Forelimb muscle (tissue), 1 donor: ENCODE measurements at places on chromosomes 11 and 22. TPM values are rescaled to one million over a fixed set of nuclear protein-coding genes. Genes with fewer than 3 reads are reported as not detected.

DNA sequence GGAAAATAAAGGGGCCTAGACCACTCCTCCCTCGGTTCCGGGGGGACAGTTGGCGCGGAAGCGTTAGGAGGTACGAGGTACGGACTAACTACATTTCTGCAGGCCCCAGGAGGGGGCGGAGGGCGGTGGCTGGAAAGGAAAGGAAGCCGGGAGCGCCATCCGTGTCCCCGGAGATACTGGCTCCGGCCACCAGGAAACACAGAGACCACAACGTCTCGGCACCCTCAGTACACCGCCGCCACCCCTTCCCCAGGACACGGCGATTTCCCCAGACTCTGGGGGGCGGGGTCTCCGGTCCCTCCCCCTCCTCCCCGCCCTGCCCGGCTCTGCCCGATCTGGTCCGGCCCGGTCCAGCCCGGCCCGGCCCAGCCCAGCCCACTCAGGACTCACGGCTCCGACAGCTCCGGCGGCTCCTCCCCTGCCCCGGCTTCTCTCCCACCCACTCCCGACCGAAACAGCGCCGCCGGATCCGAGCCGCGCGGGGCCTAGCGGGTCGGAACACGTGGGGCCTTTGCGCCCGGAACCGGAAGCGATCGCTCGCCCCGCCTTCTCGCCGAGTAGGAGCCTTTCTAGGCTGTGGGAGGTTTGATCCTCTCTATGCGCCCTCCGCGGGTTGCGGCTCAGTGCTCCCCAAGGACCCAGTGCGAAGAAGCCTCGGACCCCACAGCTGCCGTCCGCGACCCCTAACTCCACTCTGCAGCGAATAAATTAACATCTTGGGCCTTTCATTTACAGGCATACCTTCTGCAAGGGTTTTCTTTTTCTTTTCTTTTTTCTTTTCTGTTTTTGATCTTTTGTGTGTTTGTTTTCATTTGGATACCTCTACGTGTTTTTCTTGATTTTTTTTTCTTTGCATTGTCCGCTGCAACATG is at the start of gene ZNF202:
ZNF202 (minus strand) TSS at position 502 of the 872 bp plus-strand sequence. CDS start 10,772 bp downstream, outside the sequence.
- DNase-seq = peak; percentile 70

GRCh38 chr11:93614173-93614722 is 47.2 kb upstream of the CEP295 start:
- no peak for DNase-seq

GRCh38 chr11:45470151-45470793 is 184.1 kb upstream of the SYT13 start:
- no peak for DNase-seq

- DNase-seq = no peak
These were observed 35.7 kb downstream of the CD44 start for GRCh38 chr11:35174666-35175065.

DNA sequence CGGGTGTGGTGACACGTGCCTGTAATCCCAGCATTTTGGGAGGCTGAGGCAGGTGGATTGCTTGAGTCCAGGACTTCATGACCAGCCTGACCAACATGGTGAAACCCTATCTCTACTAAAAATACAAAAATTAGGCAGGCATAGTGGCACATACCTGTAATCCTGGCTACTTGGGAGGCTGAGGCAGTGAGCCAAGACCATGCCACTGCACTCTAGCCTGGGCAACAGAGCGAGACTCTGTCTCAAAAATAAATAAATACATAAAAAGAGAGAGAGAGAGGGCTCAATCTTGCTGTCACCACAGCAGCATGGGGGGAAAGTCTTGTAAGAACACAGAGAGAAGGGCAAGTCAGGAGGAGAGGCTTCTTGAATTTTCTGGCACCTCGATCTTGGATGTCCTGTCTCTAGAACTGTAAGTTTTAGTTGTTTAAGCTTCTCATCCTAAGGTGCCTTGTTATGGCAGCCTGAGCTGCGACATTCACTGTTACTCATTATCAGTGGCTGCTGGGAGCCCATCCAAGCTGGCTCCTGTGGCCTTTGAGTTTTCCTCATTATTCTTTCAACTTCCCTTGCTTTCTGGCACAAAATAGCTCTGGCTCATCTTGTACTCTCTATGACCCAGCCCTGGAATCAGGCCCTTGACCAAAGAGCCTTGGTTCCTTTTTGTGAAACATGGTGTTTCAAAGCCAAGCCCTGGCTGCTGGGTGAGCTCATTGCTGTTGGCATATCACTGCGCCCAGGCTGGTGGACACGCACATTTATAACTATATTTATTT is 8.0 kb upstream of the PSMC3 start:
- DNase-seq = no peak

DNA sequence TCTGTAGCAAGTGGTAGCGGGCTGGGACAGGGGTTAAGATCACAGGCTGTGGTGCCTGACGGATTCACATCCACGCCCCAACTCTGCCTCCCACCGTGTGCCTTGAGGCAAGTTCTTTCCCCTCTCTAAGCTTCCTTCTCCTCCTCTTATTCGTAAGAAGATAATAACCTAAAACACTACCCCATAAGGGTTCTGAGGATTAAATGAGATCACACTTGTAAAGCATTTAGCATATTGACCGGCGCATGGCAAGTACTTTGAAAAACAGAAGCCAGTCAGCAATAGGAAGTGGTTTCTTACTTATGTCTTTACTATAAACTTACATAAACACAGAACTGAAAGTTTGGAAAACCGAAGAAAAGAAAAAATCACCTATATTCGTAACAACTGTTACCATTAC is 15.5 kb upstream of the LMO2 start:
- no peak for DNase-seq

- no peak for DNase-seq
These were observed 48.3 kb downstream of the MYH9 start for GRCh38 chr22:36339171-36340065.

DNA sequence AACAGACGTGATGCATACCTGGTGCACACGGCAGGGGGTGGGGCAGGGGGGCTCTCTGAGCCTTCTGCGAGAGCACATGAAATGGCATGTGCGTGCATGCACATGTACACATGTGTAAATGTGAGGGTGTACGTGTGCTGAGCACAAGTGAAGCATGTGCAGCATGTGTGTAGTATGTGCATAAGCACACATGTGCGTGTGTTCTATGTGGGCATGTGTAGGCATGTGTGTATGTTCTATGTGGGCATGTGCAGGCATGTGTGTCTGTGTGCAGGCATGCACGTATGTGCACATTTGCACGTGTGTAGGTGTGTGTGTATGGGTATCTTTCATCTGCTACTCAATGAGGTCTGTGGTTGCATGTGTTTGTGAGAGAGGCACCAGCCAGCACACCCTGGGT is 371.2 kb downstream of the CTTN start:
- DNase-seq = no peak

GRCh38 chr11:32343325-32344008 is 91.9 kb downstream of the WT1 start:
- DNase-seq = no peak

DNA sequence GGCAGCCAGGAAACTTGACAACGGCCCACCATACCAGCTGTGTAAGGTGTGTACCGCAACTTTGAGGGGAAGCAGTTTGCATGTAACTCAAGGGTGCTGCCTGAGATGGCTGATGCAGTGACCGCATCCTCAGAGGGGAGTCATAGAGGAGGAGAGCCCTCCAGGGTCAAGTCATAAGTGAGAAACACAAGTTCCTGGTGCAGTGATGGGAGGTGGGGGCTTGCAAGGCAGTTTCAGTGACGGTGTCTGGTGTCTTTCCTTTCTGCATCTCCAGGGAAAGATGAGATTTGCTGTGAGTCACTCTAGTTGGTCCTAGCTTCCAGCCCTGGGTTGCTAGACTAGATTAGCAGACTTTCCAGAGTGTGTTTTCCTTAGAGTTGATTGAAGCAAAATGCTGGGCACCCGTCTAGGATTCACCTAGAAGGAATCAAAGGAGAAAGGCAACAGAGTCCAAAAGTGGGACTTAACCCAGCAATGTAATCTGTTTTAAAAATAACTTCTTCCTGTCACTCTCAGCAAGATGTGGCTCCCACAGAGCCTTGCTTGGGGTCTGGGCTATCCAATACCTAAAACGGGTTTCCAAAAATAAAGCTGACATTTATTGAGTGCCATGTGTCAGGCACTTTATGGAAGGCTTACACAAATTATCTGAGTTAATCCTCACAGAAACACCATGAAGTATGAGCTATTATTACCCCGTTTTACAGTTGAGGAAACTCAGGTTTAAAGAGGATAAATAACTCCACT is 265.4 kb upstream of the PLET1 start:
- DNase-seq = no peak

DNA sequence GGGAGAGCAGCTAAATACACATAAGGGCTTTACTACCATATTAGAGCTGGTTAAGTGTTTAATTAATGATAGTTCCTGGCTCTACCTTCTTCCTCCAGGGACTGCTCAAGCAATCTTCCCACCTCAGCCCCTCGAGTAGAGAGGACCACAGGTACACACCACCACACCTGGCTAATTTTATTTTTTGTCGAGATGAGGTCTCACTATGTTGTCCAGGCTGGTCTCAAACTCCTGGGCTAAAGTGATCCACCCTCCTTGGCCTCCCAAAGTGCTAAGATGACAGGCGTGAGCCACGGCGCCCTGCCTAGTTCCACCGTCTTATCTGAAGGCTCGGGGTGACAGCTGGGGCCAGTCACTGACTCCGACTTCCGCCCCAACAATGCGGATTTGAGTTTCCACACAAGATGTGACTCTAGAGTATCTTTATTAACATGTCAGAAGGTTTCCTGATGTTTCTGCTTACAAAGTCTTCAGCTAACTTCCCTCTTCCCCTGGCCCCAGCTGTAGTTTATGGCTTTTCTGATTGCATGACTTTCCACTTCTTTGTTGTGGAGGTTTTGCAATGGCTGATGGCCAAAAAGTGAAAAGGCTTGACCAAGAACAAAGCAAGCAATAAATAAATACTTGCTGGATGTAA is 16.8 kb downstream of the TPST2 start:
- no peak for DNase-seq

DNA sequence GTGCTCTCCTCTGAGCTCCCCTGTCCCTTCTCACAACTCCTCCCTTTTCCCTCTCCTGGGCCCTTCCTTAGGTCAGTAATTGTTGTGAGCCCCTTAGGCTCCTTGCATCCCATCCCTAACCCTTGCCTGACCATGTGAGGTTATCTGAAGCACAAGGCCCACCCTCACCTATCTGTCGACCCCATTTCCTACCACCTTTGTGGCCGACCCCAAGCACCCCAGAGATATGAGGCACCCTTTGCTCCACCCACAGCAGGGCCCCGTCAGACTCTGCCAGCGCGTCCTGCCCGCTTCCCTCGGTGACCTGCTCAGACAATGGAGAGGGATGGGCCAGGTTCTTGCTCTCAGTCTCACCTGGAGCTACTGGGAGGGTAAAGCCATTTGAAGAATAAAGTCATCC is 1.3 kb downstream of the GNG3 start:
- no peak for DNase-seq

The TMEM86A gene
- polyA plus RNA-seq = 3.8 TPM

The CHRM1 gene
- polyA plus RNA-seq = 0.09 TPM

The PRDM10 gene
- 6.0 TPM for polyA plus RNA-seq

The LMO2 gene
- polyA plus RNA-seq = 13.6 TPM

The TEAD1 gene
- 102 TPM for polyA plus RNA-seq

The OR2AG1 gene
- 0.04 TPM for polyA plus RNA-seq

The DDX10 gene
- polyA plus RNA-seq = 20.7 TPM
